ENCODE measurements at places on chromosomes 7 and 10.
A peak's percentile ranks its signal among the peaks of the same experiment; 100 is the strongest.

- peak; percentile 22 for DNase-seq
These were observed 102.7 kb downstream of the MACC1 start for GRCh38 chr7:20114468-20114867.

DNA sequence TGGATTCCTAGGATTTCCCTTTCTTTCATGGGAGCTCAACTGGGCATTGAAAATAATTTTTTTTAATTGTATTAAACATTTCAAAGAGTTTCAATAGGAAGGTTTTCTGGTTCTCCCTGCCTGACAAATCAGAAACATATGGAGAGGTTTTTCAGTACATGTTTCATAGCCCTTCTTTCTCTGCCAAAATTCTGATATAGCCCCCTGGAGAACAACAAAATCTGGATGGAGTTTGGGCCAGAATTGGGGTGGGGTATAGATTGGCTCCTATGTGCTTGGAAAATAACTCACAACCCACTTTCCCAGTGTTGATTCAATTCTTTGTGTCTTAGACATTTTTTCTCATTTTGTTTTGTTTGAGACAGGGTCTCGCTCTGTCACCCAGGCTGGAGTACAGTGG lies 24.6 kb upstream of the EIF4H start:
- DNase-seq: no peak

DNA sequence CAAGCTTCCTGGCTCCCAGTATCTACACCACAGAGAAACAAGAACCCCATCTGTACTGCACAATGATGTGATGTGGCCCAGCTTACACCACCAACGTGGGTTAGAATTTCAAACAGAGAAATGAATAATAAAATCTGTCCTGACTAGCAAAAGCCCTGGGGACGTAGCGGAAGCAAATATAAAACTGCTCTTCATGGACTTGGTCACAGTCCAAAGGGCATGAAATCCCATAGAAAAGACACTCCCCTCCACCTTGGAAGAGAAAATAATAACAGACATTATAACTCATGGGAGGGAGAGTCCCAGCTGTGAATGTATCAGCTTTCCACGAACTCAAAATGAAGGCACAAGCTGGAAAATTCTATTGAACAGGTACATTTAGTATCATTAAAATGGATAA lies 205.3 kb upstream of the GALNT17 start:
- no peak for DNase-seq

GRCh38 chr7:921071-921461 lies 33.4 kb downstream of the ADAP1 start:
- no peak for DNase-seq

- DNase-seq: no peak
These were observed 51.5 kb downstream of the STK17A start for GRCh38 chr7:43634384-43634783.

DNA sequence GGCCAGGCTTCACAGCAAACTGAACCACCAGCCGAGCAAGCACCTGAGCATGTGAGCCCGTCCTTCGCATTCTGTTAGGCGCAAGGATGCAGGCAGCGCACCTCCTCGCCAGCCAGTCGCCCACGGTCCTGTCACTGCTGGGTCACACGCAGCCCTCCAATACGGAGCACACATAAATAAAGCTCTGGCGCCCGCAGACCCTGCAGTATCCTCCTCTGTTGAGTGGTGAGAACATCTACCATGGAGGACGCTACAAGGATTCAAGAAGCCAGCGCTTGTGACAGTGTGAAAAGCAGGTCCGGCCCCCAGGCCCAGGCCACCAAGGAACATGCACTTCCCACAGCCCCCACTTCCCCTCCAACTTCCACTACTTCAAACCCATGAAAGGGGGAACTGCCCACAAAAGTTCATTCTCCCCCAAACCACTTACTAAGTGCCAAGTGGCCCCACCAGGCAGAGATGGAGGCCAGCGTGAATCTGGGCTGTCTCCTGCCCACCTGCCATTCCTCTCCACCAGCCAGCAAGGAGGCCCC lies 34.8 kb downstream of the VOPP1 start:
- no peak for DNase-seq

GRCh38 chr7:142460402-142461117 lies 202.7 kb upstream of the PRSS58 start:
- peak; percentile 81 for DNase-seq

DNA sequence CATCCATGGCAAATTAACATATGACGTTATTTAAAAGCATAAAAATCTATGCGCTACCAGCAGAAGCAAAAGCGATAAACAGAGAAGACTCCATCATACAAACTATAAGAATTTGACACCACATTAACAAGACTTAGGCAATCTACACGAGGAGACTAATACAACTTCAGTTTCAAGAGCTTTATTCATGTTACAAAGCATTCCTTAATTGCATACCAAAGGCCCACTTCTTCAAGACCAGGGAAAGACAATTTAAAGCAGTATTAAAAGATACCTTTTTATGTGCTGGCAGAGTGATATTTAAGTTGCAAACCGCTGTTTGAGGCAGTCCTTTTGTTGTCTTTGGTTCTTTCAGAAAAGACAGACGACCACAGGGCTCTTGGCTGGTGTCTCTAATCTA lies 176.0 kb upstream of the CCDC6 start:
- DNase-seq: no peak

Measured in fibroblast of skin of right biceps (primary cell).